ENCODE measurements at places on chromosomes 6 and 20. TPM values are rescaled to one million over a fixed set of nuclear protein-coding genes. Genes with fewer than 3 reads are reported as not detected.

DNA sequence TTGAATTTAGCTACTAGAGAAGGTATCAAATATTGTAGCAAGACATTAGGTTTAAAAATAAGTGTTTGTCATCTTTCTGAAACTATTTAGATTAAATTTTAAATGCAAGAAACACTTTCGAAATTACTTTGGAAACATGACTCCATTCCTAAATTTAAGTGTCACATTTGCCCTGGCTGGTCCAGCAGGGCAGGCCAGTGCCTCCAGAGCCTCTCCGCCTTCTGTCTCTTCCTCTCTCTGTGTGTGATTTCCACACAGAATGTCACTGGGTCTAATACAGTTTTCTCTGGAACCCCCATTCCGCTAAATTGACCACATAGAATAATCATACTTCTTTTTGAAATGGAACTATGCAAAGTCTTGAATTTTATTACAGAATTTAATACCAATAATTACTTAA lies 111.5 kb downstream of the SOBP start:
- no peaks in the 10 kb centered on the region for H3K27me3 ChIP-seq
- DNase-seq = no peak
- no peaks in the 10 kb centered on the region for H3K36me3 ChIP-seq

GRCh38 chr6:105607636-105608621 lies 205.0 kb upstream of the PREP start:
- H3K4me1 ChIP-seq = no peaks in the 10 kb centered on the region
- H3K4me3 ChIP-seq = no peak overlapping the region
- H3K27ac ChIP-seq = no peak overlapping the region
- H3K36me3 ChIP-seq = no peaks in the 10 kb centered on the region

DNA sequence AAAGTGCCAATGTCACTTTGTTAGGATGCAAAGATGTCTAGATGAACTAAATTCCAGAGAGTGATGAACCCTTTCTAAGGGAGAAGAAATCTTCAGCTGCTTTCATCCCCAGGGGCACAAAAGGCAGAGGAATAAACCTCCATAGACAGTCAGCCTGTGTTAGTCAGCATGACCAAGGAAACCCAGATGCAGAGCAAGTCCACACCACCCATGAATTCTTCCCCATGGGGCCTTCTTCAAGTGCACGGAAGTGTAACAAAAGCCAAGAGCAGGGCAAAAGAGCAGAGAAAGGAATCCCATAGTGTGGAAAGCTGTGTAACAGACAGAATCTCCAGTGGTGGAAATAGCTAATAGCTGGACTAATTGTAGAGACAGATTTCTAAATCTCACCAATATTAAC lies 50.0 kb downstream of the DCDC2 start:
- no peaks in the 10 kb centered on the region for H3K4me1 ChIP-seq
- no peaks in the 10 kb centered on the region for H3K36me3 ChIP-seq
- no peak overlapping the region for H3K27ac ChIP-seq

DNA sequence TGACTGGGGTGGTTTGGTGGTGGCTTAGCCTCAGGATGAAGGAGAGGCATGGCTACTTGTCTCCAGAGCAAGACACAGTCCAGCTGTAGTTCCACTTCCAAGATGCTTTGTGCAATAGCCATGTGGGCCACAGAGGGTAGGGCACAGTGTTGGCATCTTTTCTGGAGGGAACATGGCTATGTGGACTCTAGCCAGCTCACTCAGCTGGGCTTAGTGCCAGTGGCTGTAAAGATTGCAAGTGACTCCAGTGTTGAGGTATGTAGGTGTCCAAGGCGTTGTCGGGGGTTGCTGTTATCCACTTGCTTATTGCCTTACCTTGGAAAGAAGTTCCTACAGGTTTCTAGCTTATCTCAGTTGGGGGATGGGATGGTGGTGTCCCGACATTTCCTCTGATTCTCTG lies 233.4 kb downstream of the CD109 start:
- H3K4me1 ChIP-seq = peaks cover 5% of the 10 kb centered on the region
- no peak for DNase-seq
- no peaks in the 10 kb centered on the region for H3K36me3 ChIP-seq
- H3K27me3 ChIP-seq = no peaks in the 10 kb centered on the region
- H3K4me3 ChIP-seq = no peak overlapping the region

GRCh38 chr6:158631678-158632537 lies 12.6 kb downstream of the DYNLT1 start:
- peaks cover 13% of the 10 kb centered on the region for H3K4me1 ChIP-seq
- no peak overlapping the region for H3K4me3 ChIP-seq
- DNase-seq = peak; percentile 85

GPR6 gene
- not detected for total RNA-seq

CPNE5 gene
- 2.1 TPM for total RNA-seq

Data from sigmoid colon (tissue), 7 donors.